ENCODE measurements at places on chromosomes 4 and X.

- DNase-seq: no peak
These were observed 52.1 kb downstream of the IDS start for GRCh38 chrX:149453030-149453429.

GRCh38 chr4:112515198-112516065, 548 bp downstream of the NEUROG2 start:
- no peak for DNase-seq

GRCh38 chr4:153205757-153206156, 1.5 kb downstream of the TRIM2 start:
- no peak for DNase-seq

GRCh38 chrX:32448945-32449344, 762.4 kb downstream of the DMD start:
- no peak for DNase-seq

- no peak for DNase-seq
These were observed 45.6 kb downstream of the FHL1 start for GRCh38 chrX:136192839-136193414.

- DNase-seq: no peak
These were observed 194.2 kb upstream of the C1QTNF7 start for GRCh38 chr4:15233626-15234025.

- no peak for DNase-seq
These were observed 60.5 kb upstream of the TRIM2 start for GRCh38 chr4:153143527-153144348.

DNA sequence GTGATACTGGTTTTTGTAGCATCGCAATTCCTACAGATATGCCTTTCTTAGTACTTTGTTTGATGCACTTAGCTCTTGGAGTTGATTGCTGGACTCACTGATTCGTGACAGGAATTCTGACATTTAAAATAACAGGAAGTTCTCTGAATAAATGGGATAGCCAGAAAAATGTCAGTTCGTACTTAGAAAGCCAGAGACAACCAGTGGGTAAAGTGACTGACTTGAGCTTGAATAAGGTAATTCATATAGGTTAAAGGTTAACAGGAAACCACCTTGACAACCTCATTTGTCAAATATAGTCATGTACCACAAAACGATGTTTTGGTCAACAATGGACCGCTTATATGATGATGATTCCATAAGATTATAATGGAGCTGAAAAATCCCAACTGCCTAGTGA, 181.4 kb downstream of the RPA4 start:
- no peak for DNase-seq

DNA sequence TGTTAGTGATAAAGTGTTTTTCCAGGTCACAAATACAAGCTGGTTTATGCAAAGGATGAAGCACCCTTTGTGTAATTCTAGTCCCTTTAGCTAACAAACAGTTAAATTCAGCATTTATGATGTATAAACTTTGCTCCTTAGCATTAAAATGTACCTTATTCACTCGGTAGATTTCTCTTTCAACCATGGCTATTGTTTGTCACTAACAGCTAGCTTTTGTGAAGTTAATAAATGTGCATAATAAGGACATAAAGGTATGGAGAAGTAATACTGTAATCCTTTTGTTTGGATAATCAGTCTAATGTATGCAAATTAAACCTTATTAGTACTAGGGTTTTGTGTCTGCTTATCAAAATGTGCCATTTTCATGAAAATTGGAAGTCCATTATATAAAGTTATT, 34.2 kb upstream of the ARX start:
- no peak for DNase-seq

- DNase-seq: no peak
These were observed 12.8 kb downstream of the ATXN3L start for GRCh38 chrX:13307041-13307440.

GRCh38 chrX:140712413-140713173, 3.0 kb downstream of the LINC00632 start:
- DNase-seq: peak; percentile 13

DNA sequence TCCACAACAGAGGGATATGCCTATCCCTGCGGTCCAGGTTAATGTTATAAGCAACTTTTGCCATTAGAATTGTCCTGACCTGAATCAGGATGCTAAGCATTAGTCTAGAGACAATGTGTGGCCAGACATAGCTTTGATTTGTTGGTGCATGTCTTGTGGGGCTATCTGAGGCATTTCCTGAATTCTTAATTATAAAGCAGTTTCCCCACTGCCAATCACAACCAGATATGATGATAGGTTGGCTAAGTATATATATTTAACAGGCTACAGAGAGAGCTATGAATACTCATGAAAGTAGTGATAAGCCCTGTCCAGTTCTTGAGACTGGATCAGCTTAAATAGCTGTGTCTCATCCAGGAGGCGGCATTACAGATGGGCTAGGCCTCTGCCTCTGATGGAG, 37.8 kb upstream of the ZNF81 start:
- DNase-seq: no peak

- no peak for DNase-seq
These were observed 203.6 kb downstream of the ARHGEF9 start for GRCh38 chrX:63581398-63581797.

DNA sequence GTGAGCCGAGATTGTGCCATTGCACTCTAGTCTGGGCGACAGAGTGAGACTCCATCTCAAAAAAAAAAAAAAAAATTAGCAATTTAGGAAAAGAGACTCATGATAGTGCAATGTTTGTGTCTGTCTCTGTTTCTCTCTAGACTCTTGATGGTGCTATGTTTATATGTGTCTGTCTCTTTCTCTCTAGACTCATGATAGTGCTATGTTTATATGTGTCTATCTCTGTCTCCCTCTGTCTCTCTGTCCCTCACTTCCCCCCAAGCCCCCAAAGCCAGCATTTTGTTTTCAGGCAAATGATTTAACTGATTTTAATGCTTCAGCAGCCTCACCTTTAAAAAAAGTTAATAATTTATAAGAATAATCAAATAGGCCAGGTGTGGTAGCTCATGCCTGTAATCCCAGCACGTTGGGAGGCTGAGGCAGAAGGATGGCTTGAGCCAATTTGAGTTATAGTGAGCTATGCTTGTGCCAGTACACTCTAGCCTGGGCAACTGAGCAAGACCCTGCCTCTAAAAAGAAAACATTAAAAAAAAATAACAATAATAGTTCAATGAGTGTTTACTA, 6.9 kb downstream of the MOB1B start:
- no peak for DNase-seq

DNA sequence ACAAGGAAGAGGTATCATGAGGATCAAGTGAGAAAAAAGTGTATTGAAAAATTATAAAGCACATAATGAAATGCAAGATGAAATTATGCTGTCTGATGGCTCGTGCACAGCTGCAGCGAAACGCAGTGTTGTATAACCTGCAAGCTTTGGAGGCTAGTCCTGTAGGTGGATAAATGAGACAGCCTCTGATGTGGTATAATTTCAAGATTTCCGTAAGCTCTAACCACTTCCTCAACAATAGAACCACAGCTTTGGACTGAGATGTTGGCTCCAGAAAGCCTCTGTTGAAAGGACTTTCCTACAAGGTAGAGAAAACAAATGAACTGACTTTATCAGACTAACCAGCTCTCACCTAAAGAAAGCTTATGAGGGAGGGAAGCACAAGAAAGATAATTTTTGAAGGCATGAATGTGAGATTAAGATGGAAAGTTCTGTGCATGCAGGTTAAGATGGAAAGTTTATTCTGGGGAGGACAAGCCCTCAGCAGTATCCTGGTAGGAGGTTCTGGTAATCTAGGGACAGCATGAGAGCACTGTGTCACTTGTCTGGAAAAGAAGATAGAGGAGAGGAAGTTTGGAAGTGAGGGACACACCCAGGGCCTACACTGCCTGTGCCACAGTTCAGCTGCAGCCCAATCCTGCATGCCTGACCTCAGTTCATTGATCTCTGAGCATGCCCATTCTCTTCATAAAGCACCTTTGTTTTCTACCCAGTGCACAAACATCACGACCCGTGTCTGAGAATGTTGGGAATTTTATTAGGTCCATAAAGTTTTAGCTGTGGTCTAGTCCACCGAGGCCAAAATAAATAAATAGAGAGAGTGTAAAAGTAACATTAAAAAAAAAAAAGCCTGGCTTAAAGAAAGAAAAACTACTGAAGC, 161.5 kb upstream of the SFRP2 start:
- no peak for DNase-seq

GRCh38 chrX:44071070-44071645, 98.0 kb upstream of the NDP start:
- no peak for DNase-seq
